Activated naive CD8-positive, alpha-beta T cell treated with anti-CD3 and anti-CD28 coated beads for 36 hours (primary cell): ENCODE measurements at places on chromosomes 2 and 18. TPM values are rescaled to one million over a fixed set of nuclear protein-coding genes. Genes with fewer than 3 reads are reported as not detected.

- no peaks in the 10 kb centered on the region for H3K27me3 ChIP-seq
- H3K27ac ChIP-seq = peak overlapping the region; percentile 79
- H3K4me3 ChIP-seq = no peak overlapping the region
- peaks cover 5% of the 10 kb centered on the region for H3K36me3 ChIP-seq
These were observed 53.9 kb upstream of the CTLA4 start for GRCh38 chr2:203813684-203814083.

- peaks cover 21% of the 10 kb centered on the region for H3K27me3 ChIP-seq
- H3K4me3 ChIP-seq = no peak overlapping the region
- peaks cover 12% of the 10 kb centered on the region for H3K4me1 ChIP-seq
- no peaks in the 10 kb centered on the region for H3K36me3 ChIP-seq
These were observed 104.2 kb upstream of the ODC1 start for GRCh38 chr2:10552220-10552870.

DNA sequence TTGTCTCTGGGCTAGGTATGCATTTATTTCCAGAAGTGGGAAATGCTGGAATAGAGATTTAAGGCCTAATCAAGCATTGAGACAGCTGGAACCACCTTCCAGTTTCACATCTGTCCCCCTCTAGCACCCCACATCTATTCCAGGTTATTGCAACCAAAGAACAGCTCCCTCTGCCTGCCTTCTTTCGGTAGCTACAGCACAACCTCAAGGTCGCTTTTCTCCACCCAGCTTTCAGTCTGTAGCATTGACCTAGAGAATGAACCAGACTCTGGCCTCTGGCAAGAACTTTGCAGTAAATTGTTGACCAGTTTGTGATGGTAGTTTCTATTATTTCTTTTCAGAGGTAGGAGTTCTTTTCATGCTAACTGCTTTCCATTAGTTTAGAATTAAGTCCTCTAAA lies 484.2 kb downstream of the DLGAP1 start:
- no peaks in the 10 kb centered on the region for H3K36me3 ChIP-seq
- H3K27me3 ChIP-seq = peaks cover 9% of the 10 kb centered on the region
- no peaks in the 10 kb centered on the region for H3K4me1 ChIP-seq
- H3K4me3 ChIP-seq = no peak overlapping the region
- H3K27ac ChIP-seq = no peak overlapping the region

DNA sequence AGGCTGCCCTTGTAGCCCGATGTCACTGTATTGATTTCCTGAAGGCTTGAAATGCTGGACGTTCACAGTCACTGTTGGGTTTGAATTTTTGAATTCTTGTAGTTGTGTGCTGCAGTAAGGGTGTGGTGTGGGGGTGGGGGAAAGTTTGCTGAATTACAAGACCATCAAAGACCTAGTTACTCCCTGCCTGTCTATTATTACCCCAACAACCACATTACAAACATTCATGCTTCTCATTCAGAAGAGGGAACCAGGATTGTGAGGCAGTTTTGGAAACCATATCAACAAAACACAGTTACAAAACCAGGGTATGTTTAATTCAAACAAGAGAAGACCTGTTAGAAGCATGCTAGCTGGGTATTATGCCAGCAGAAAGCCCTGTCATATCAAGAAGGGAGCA lies 85.8 kb downstream of the CLHC1 start:
- peaks cover 8% of the 10 kb centered on the region for H3K4me1 ChIP-seq
- no peaks in the 10 kb centered on the region for H3K36me3 ChIP-seq
- H3K27me3 ChIP-seq = no peaks in the 10 kb centered on the region

DNA sequence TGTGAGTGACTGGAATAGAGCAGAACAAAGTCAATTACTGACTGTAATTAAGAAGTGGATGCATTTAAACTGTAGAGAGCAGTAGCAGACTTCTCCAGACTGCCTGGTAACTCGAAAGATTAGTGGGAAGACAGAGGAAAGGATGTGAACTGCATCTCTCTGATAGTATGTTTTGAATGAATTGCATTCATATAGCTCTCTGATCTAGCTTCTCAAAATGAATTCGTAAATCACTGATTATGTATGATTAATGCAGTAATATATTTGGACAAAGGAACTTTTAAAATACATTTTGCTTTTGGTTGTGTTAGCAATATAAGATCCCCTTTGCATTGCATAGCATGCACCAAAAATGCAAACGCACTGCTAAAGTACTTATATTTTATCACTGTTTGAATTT lies 304.0 kb downstream of the ARHGAP15 start:
- peaks cover 6% of the 10 kb centered on the region for H3K36me3 ChIP-seq
- H3K27ac ChIP-seq = no peak overlapping the region
- H3K27me3 ChIP-seq = no peaks in the 10 kb centered on the region
- no peak overlapping the region for H3K4me3 ChIP-seq
- peaks cover 17% of the 10 kb centered on the region for H3K4me1 ChIP-seq

GRCh38 chr2:230217424-230217823 lies 2.4 kb downstream of the SP110 start:
- H3K27me3 ChIP-seq = no peaks in the 10 kb centered on the region
- peaks cover 64% of the 10 kb centered on the region for H3K36me3 ChIP-seq
- peaks cover 40% of the 10 kb centered on the region for H3K4me1 ChIP-seq
- H3K27ac ChIP-seq = no peak overlapping the region

GRCh38 chr2:207260021-207260420 lies 94.3 kb upstream of the KLF7 start:
- no peaks in the 10 kb centered on the region for H3K4me1 ChIP-seq
- H3K27me3 ChIP-seq = peaks cover 4% of the 10 kb centered on the region
- DNase-seq = no peak
- H3K36me3 ChIP-seq = no peaks in the 10 kb centered on the region

DNA sequence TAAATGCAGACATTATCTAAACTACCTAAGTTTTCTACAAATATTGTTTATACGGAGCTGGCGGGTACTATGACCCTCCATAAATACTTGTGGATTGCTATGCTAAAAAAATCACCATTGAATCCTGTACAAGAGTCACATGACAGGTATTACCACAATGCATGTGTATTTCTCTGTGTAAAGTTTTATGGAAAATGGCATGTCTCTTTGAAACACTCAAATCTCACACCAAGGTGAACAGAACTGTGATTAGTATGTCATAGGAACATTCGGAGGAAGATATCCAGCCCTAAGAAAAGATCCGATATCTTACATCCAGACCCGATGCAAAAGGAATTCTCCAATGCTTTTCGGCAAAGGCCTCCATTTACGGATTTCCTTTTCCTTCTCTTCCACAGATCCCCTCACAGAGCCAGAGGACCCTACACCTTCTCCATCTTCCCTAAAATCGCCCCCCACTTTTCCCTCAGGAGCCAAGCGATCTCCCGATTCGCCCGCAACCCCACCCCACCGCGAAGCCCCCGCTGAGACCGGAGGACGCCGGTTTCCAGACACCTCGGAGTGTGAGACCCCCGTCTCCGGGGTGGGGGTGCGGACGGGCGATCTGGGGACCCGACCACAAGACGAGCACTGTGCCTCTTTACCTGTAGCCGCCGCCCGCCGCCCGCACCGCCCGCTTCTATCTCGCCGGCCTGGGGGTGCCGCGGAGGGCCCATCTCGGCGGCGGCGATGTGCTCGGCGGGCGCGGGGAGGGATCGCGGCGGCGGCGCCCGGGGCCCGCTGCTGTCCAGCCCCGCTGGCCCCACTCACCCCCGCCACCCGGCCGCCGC lies 1.2 kb downstream of the SAP130 start:
- H3K36me3 ChIP-seq = peaks cover 1% of the 10 kb centered on the region
- no peak for DNase-seq
- H3K27me3 ChIP-seq = no peaks in the 10 kb centered on the region
- peak overlapping the region; percentile 83 for H3K27ac ChIP-seq
- H3K4me1 ChIP-seq = peaks cover 22% of the 10 kb centered on the region

DNA sequence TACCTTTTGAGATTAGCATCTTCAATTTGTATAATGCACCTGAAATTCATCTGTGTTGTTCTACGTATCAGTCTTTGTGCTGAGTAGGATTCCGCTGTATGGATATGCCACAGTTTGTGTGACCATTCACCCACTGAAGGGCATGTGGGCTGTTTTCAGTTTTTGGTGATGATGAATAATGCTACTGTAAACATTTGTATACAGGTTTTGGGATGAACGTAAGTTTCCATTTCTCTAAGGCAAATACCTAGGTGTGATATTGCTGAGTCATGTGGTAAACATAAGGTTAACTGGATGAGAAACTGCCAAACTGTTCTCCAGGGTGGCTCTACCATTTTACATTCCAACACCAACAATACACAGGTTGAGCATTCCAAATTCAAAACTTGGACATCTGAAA lies 35.1 kb downstream of the CABYR start:
- H3K36me3 ChIP-seq = no peaks in the 10 kb centered on the region
- H3K4me1 ChIP-seq = no peaks in the 10 kb centered on the region
- no peak for DNase-seq
- H3K4me3 ChIP-seq = no peak overlapping the region
- no peak overlapping the region for H3K27ac ChIP-seq
- H3K27me3 ChIP-seq = no peaks in the 10 kb centered on the region

DNA sequence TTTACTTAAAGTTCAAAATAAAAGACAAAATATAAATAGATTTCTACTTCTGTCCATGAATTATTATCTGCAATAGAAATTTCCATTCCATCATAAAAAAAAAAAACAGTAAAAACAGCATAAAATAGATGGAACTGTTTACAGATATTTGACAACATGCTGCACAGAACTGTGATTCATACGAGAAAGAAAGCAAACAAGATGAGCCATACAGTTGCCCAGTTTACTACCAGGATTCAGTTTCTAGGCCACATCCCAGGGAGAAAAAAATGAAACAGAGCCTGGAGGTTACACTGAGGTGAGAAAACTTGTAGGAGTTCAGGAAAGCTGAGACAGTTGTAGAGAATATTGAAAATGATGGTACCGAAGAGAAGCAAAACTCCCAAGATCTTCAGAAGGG lies 1426.9 kb upstream of the ACVR2A start:
- no peak overlapping the region for H3K4me3 ChIP-seq
- no peaks in the 10 kb centered on the region for H3K27me3 ChIP-seq
- H3K27ac ChIP-seq = no peak overlapping the region
- no peak for DNase-seq

- H3K27me3 ChIP-seq = no peaks in the 10 kb centered on the region
- peaks cover 54% of the 10 kb centered on the region for H3K4me1 ChIP-seq
- peak overlapping the region; percentile 11 for H3K27ac ChIP-seq
These were observed 45.5 kb downstream of the PPP3R1 start for GRCh38 chr2:68206793-68207192.

DNA sequence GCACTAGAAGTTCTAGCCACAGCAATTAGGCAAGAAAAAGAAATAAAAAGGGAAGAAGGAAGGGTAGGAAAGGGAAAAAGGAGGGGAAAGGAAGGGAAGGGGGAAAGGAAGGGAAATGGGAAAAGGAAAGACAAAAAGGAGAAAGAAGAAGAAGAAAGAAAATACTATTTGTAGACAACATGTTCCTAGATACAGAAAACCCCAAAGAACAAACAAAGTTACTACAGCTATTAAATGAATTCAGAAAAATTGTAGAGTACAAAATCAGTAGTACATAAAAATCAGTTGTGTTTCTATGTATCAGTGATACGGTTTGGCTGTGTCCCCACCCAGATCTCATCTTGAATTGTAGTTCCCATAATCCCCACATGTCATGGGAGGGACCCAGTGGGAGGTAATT lies 52.3 kb downstream of the RPE start:
- no peak overlapping the region for H3K4me3 ChIP-seq
- H3K4me1 ChIP-seq = no peaks in the 10 kb centered on the region
- peaks cover 32% of the 10 kb centered on the region for H3K36me3 ChIP-seq
- no peaks in the 10 kb centered on the region for H3K27me3 ChIP-seq
- DNase-seq = no peak

DNA sequence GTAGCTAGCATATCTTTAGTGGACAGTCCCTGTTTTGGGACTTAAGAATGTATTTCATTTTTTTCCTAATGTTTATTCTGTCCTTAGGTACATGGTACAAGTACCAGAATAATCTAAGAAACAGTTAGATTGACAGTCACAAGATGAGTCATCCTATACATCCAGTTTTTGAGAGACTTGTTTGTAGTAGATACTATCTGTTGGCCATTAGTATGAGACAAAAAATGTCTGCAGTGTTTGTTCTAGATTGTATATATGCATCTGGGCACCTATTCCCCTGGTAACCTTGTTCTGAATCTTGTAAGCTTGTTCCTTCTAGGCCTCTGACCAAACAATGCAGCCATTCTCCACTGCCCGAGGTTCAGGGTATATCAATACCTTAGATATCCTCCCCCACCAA lies 1343.5 kb downstream of the SUCLG1 start:
- DNase-seq = no peak
- H3K36me3 ChIP-seq = no peaks in the 10 kb centered on the region
- H3K4me1 ChIP-seq = no peaks in the 10 kb centered on the region

- no peaks in the 10 kb centered on the region for H3K4me1 ChIP-seq
- DNase-seq = no peak
- no peaks in the 10 kb centered on the region for H3K27me3 ChIP-seq
- no peak overlapping the region for H3K27ac ChIP-seq
These were observed 507.6 kb upstream of the SPHKAP start for GRCh38 chr2:228689053-228689452.

DNA sequence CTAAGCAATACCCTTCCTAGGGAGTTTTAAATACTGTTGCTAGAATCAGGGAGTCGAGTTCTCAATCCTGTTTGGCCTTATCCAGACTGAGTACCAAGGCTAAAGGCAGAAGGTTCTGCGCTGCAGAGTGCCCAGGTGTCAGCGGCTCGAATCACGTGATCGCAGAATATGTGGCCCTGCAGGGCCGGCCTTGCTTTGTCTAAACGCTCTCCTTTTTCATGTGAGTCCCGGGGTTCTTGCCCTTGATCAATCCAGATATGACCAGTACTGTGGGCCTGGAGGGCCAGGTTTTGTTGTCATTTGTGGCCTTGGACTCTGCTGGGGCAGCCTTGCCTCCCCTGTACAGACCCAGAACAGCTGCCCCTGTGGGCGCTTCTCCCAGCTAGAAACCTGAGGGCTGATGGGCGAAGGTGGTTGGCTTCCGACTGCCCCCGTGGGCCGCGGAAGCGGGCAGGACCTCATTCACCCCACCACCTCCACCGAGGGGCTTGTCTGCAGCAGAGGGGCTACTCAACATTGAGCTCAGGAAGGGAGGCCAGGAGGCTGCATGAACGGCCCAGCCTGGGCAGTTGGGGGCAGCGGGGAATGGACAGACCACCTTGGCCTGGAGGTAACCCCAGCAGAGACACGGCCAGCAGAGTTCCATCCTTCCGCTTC lies 225.0 kb downstream of the ALPK2 start:
- no peaks in the 10 kb centered on the region for H3K36me3 ChIP-seq
- DNase-seq = no peak
- no peak overlapping the region for H3K27ac ChIP-seq
- no peak overlapping the region for H3K4me3 ChIP-seq

Gene CYBRD1
- 0.35 TPM for total RNA-seq

Gene SIX3
- not detected for total RNA-seq

Gene OST4
- 290 TPM for total RNA-seq

Gene SCG2
- total RNA-seq = not detected

Gene OTOF
- total RNA-seq = 1.1 TPM
